B cell (primary cell): ENCODE measurements at places on chromosomes 5 and 9. TPM values are rescaled to one million over a fixed set of nuclear protein-coding genes. Genes with fewer than 3 reads are reported as not detected.

DNA sequence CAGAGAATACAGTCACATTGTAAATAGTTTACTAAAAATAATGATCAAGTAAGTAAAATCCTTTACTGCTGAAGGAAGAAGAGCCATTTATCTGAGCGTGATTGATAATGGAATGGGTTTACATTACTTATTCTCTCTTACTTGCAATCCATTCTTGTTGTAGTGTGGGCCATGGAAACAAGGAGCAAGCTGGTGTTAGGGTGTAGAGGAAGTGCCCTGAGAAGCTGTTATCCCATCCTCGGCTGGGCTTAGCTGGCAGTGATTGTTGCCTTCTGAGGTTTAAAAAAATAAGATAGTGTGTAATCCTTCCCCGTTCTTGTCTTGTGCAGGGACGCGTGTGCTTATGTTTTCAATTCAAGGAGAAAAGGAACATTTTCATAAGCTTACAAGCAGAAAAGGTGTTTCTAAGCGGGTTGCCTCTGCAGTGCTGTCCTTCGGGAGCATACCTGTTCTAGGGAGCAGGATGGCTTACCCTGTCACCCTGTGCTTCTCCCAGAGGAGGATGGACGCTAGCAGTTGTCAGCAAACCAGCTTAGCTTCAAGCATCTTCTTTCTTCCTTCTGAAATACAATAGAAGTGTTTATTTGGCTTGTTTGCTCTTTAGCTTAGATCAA is 188.3 kb downstream of the ARHGEF28 start:
- no peak overlapping the region for H3K27ac ChIP-seq
- no peaks in the 10 kb centered on the region for H3K27me3 ChIP-seq
- H3K4me1 ChIP-seq = no peaks in the 10 kb centered on the region
- H3K36me3 ChIP-seq = no peaks in the 10 kb centered on the region
- DNase-seq = no peak

DNA sequence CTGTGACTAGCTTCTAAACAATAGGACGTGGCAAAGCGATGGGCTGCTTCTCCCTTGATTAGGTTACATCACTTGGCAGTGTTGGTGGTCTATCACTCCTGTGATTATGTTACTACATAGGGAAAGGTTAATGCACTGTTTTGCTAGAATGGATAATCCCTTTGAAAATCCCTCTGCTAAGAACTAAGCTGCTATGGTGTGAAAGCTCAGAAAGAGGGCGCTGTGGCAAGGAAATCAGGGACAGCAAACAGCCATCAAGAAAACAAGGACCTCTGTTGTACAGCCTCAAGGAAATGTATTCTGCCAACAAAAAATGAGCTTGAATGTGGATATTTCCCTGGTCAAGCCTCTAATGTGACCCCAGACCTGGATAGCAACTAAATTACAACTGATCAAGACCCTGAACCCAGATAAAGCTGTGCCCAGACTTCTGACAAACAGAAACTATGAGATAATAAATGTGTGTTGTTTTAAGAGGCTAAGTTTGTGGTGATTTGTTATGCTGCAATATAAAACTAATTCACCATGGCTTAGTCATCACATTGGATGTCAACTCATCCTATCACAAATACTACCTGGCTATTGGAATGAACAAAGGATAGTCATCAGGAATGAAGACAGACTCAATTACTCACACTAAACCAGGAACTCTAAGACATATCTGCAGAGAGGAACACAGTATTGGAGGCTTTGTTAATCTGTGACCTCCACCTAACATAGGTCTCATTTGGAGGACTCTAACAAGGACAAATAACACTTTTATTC is 1215.9 kb downstream of the EFNA5 start:
- H3K4me3 ChIP-seq = no peak overlapping the region
- no peak overlapping the region for H3K27ac ChIP-seq
- no peaks in the 10 kb centered on the region for H3K27me3 ChIP-seq
- no peaks in the 10 kb centered on the region for H3K36me3 ChIP-seq
- H3K4me1 ChIP-seq = no peaks in the 10 kb centered on the region
- no peak for DNase-seq

DNA sequence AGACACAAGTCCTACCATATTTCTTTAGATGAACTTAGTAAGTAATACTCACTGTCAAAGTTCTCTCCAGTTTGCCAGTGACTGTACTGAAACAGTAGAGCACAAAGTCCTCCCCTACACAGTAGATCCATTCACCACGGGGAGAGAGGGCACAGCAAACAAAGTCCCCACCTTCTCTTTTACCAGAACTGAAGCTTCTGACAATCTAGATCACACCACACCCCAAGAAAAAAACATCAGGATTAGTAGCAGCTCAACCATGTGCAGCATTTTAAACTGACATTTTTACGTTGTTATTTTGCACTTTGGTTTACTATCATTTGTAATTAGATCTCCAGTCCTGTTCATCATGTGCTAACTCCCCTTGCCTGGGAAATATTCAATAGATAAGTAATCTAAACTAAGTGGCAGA is 23.0 kb downstream of the DNAJA1 start:
- peaks cover 10% of the 10 kb centered on the region for H3K36me3 ChIP-seq
- no peak overlapping the region for H3K4me3 ChIP-seq
- no peak for DNase-seq
- no peaks in the 10 kb centered on the region for H3K27me3 ChIP-seq

DNA sequence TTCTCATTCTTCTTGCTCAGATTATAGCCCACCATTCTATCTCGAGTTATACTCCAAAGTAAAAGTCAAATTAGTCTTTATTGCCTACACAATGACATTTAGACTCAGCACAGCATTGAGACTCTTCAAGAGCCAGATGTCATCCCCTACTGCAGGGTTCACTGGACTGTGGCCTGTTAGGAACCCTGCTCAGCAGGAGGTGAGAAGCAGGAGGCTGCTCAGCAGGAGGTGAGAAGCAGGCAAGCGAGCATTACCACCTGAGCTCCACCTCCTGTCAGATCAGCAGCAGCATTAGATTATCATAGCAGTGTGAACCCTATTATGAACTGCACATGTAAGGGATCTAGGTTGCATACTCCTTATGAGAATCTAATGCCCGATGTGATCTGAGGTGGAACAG is 12.7 kb upstream of the LIFR start:
- H3K36me3 ChIP-seq = no peaks in the 10 kb centered on the region
- no peak overlapping the region for H3K27ac ChIP-seq

DNA sequence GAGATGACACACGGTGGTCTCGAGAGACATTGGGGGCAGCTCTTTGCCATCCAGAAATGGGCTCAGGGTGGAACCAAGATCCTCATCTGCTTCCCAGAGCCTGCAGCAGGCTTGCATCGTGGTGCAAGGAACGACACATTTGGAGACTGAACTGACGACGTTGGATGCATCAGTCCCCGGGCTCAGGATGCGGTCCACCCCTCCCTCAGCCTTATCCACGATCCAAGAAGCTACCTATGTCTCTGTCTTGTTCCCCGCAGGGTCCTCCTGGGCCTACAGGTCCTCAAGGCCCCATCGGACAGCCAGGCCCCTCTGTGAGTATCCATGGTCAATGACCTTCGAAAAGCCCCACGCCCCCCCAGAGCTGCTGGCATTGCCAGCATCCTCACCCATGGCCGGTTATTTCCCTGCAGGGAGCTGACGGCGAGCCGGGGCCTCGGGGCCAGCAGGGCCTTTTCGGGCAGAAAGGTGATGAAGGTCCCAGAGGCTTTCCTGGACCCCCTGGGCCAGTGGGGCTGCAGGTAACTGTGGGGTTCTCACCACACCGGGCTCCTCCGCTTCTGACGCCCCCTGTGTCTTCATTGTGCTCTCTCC is 69.4 kb upstream of the FCN2 start:
- no peaks in the 10 kb centered on the region for H3K36me3 ChIP-seq
- no peaks in the 10 kb centered on the region for H3K27me3 ChIP-seq
- H3K4me3 ChIP-seq = no peak overlapping the region
- DNase-seq = no peak
- H3K4me1 ChIP-seq = no peaks in the 10 kb centered on the region

The SLC24A2 gene
- total RNA-seq = not detected in 2 replicates

The ECSCR gene
- total RNA-seq = not detected in 2 replicates

- H3K27me3 ChIP-seq = no peaks in the 10 kb centered on the region
- H3K27ac ChIP-seq = no peak overlapping the region
- H3K4me3 ChIP-seq = no peak overlapping the region
- H3K36me3 ChIP-seq = no peaks in the 10 kb centered on the region
- no peak for DNase-seq
Observed at GRCh38 chr5:55601204-55601618, 66.4 kb upstream of the PLPP1 start.

The CPLANE1 gene
- total RNA-seq = 17.9 and 21.1 TPM in 2 replicates

DNA sequence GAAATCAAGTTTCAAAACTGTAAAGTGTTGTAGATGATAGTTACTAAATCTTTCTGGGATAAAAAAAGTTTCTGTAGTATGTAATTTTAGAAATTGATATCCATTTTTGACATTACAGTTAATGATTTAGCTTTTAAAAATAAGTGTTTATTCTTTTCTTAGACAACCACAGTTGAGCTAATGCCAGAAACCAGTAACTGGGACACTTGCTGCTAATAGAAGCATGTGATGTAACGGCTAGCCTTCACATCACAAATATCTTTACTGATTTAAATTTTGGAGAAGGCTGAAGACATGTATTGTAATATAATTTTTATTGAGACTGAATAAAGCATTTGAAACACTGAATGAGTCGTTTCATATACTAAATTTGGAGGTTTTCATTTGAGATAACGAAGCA is 18.8 kb downstream of the CSNK1G3 start:
- peak overlapping the region; percentile 12 for H3K27ac ChIP-seq
- peaks cover 39% of the 10 kb centered on the region for H3K4me1 ChIP-seq
- DNase-seq = no peak
- H3K27me3 ChIP-seq = no peaks in the 10 kb centered on the region

The PCDHA4 gene
- not detected in 2 replicates for total RNA-seq

- peaks cover 2% of the 10 kb centered on the region for H3K27me3 ChIP-seq
- no peaks in the 10 kb centered on the region for H3K36me3 ChIP-seq
- H3K4me3 ChIP-seq = no peak overlapping the region
Observed at GRCh38 chr5:178818094-178818493, 41.7 kb upstream of the ZNF354B start.

DNA sequence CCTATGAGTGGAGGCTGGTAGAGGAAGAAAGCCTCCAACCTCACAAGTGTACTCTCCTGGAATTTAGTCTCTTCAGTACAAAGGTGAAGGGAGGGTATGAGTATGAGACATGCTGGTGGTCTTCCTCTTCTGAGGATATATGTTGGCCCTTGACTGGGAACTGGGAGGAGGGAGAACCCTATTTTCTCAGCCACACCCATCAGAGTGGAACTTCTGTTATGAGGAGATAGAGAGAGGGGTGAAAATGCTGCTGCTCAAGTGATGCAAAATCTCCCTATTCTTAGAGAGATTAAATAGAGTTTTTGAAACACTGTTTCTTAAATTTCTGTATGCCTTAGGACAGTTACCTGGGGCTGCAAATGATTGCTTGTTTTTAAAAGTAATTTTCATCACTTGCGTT is 203.4 kb upstream of the PRR16 start:
- DNase-seq = no peak
- no peaks in the 10 kb centered on the region for H3K36me3 ChIP-seq
- H3K27ac ChIP-seq = no peak overlapping the region
- H3K4me1 ChIP-seq = no peaks in the 10 kb centered on the region
- H3K4me3 ChIP-seq = no peak overlapping the region
- no peaks in the 10 kb centered on the region for H3K27me3 ChIP-seq

DNA sequence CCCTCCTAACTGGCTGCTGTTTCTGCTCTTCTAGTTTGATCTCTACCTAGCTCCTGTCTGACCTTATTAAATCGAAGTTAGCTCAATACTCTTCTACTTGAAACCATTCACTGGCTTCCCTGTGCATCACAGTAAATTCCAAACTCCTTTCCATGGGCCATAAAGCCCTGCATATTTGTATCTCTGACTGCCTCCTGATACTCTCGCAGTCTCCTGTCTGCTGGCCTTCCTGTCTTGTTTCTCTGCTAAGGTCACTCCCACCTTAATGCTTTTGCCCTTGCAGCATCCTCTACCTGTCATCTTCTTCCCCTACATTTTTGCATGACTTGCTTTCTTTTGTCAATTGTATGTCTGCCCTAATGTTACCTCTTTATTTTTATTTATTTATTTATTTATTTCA is 44.8 kb downstream of the SNCAIP start:
- no peak for DNase-seq
- no peaks in the 10 kb centered on the region for H3K36me3 ChIP-seq
- H3K27ac ChIP-seq = no peak overlapping the region
- no peaks in the 10 kb centered on the region for H3K27me3 ChIP-seq
